T-helper 1 cell (primary cell): ENCODE measurements at places on chromosomes 5 and 9.

DNA sequence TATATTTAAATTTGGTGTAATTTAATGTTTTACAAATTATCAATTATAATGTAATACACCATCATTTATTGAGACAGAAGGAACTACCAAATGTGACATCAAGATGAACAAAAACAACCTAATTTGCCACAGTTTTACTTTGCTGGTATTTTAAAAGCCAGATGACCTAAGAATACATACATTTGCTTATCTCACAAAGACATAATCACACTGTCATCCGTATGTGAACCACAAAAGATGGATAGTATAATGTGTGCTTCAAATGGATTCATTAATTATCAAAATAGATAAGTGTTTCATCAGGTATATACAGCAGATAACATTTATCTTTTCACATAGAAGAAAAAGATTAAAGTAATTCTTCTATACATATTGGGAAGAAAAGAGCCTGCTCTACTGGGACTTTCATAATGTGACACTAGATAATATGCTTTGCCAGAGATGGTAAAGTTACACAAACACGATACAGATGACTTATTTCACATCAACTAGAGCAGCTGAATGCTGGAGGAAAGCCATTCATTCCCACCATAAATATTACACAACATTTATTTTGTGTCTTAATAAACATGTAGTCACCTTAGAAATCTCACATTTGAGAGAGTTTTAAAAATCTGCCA, 278.5 kb downstream of the ISL1 start:
- no peak for DNase-seq

GRCh38 chr5:90037646-90038045, 371.9 kb downstream of the CETN3 start:
- DNase-seq = no peak

- no peak for DNase-seq
Measured at GRCh38 chr5:167877114-167877722, 414.2 kb upstream of the WWC1 start.

- DNase-seq = no peak
Measured at GRCh38 chr5:107980923-107981692, 310.4 kb upstream of the EFNA5 start.

DNA sequence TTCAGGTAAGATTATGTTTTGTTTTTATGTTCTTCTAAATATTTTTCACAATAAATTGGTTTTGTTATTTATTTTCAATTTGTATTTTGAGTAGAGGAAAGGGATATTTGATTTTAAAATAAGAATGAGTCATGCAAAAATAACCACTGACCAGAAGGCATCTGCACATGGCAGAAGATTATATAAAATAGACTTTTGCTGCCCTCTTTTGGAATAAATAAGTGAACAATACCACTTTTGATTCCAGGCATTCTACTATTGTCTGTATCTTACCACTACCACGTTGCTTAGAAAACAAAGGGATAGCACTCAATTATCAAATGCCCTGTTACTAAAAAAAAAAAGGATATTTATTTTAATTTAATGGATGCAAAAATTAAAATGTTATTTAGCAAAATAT, 227.3 kb upstream of the ITGA1 start:
- no peak for DNase-seq

GRCh38 chr9:136512651-136513071, 29.8 kb upstream of the SEC16A start:
- DNase-seq = no peak

DNA sequence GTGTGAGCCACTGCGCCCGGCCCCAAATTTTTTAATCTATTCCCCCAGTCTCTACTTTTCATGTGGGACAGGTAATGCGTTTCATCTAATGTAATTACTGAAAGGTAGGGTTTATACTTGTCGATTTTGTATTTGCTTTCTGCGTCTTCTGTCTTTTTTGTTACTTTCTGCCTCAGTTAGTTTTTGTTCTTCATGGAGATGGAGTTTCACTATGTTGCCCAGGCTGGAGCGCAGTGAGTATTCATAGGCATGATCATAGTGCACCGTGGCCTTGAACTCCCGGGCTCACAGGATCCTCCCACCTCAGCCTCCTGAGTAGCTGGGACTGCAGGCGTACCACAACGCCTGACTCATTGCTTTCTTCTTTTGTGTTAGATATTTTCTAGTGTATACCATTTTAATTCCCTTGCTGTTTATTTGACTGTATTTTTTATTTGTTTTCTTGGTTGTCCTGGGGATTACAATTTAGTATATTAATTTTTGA, 23.4 kb downstream of the EHMT1 start:
- DNase-seq = no peak

DNA sequence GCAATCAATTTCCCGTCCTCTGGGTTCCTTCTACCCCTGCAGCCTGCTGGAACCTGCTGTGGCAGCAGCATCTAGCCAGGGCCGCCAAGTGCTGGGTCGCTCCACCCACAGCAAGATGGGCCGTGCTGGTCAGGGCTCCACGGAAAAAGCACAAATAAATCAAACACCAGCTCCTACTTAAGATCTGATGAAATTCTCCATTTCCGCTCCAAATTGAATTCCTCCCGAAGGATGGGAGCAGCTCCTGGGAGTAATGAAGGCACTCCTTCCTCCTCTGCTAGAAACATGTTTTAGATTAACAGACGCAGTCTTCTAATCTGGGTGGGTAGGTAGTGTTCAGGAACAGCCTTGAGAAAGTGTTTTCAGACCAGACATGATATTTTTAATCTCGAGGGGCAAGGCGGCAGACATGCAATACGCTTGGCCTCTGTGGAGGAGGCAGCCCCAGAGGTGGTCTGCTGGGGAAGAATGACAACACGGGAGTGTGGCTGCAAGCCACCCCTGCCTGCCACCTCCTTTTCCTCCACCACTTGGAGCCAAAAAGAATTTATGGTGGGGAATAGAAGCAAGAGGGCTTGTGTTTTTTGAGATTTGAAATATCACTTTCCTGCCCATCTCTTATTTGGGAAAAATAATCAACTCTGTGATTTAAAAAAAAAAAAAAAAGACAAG, 194.1 kb downstream of the AOPEP start:
- no peak for DNase-seq

GRCh38 chr9:122986010-122986409, 45.2 kb downstream of the RABGAP1 start:
- no peak for DNase-seq

GRCh38 chr9:116482740-116483139, 204.4 kb upstream of the TRIM32 start:
- no peak for DNase-seq

DNA sequence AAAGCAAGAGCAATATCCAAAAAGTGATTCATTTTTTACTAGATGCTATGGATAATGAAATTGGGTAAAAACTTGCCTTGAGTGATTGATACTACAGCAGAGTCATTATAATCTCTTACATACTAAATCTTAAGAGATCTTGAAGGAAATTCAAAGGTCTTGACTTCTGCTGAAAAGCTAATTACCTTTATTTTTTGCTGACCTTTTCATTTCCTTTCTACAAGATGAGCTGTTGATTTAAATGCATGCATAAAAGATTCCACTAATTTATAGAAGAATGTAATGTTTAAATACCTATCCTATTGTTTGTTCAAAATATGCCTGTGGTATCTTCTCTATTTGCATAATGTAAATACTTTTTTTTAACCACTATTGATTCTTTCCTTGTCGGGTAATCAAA, 27.2 kb downstream of the RORB start:
- no peak for DNase-seq

DNA sequence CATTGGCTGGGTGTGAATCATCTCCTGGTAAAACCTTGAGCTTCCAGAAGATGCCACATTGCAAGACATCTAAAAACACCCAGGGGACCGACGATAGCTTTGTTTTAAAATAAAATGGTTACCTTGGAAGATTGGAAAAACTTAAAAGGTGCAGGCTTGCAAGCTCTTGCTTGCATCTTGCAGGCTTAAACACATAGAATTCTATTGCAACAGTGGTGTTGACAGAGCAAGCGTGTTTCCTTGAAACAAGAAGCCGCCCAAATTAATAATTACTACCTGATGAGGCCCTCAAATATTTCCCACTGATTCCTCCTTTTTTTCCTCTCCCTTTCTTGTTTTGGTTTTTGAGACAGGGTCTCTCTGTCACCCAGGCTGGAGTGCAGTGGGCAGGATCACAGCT, 137.1 kb upstream of the BASP1 start:
- DNase-seq = no peak

DNA sequence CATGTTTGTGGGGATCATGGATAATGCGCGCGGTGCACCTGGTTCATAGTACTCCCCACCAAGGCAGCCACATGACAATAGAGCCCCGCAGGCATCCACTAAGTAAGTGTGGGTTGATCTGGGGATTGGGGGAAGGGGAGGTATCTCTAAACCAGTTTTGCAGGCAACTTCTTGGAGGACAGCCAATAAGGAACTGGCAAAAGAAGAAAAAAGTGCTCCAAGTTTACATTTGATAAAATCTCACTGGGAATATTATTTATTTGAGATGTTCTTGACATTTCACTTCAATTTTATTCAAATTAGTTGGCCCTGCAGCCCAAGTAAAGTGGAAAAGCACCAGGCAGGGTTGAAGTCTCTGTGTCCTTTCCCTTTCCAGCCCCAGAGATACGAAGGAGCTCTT, 8.5 kb downstream of the FBP1 start:
- DNase-seq = no peak

DNA sequence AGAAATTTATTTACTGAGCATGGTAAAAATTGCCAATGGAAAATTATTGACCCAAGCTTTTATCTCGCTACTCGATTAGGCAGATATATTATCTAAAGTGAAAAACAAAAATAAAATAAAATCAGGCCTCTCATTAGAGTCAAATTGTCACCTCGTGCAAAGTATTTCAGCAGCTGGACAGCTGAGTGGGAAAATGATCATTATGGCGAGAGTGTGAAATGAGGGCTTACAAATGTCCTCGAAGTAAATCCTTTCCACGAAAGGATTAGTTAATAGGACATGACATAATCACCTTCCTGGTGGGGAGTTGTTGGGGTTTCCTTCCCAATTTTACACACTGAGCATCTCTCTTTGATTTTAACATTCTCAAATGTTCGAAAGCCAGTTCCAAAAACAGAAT, 5.4 kb upstream of the DPYSL3 start:
- no peak for DNase-seq

DNA sequence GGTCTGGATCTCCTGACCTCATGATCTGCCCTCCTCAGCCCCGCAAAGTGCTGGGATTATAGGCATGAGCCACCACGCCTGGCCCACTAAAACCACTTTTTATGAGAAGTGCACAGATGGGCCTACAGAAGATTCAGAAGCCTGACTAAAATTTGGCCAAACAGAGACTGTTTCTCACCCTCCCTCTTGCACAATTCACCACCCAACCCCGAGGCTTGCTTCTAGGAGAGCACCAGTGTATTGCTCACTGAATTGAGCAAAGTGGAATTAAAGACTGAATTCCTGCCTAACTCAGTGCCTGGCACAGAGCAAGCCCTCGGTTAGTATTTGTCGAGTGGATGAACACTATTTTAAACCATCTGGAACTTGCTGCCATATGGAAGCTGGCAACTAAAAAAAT, 3.4 kb upstream of the DCTN4 start:
- DNase-seq = no peak

DNA sequence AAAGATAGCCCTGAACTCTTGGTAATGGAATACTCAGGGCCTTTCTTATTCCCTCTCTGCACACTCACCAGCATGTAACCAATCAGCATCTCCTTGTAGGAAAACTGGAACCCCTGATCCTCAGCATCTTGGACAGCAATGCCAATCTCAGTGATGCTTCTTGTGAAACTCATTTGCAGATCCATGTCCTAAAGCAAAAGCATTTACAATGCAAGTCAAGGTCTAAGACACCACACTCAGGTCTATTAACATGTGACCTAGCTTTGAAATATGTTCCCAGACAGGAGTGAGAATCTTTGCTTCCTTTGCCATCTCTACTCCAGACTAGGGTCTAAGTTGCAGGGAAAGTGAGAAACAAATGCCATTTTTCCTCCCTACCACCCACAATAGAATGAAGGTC, 38.2 kb downstream of the MROH2B start:
- DNase-seq = no peak

GRCh38 chr5:79454043-79454442, 59.9 kb downstream of the HOMER1 start:
- DNase-seq = no peak

DNA sequence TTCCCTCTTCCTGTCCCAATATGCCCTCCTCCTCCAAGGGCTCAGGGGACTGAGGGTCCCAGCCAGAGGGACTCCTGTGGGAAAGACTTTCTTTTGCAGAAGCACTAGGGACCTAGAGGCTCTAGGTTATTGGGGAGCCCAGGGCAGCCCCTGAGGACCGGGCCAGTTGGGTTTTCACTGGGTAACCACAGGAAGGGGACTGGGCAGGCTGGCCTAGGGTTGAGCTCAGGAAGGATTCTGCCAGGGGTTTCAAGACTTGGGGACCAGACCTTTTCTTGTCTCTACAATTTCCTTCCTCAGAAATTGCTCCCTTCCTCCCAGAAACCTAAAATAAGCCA, 24.4 kb upstream of the HMCN2 start:
- no peak for DNase-seq

GRCh38 chr5:32505756-32506155, 61.2 kb upstream of the ZFR start:
- DNase-seq = no peak

- no peak for DNase-seq
Measured at GRCh38 chr9:89635816-89636215, 31.0 kb downstream of the GADD45G start.

DNA sequence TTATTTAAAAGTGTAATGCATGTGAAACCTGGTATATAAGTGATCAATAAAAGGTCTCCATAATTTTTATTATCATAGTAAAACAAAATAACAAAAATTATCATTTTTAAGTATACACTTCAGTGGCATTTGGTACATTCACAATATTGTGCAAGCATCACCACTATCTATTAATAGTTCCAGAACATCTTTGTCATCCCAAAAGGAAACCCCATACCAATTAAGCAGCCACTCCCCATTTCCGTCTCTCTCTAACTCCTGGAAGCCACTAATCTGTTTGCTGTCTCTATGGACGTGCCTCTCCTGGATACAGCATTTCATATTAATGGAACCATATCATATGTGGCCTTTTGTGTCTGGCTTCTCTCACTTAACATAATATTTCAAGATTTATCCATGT, 7.6 kb downstream of the OLFML2A start:
- no peak for DNase-seq

DNA sequence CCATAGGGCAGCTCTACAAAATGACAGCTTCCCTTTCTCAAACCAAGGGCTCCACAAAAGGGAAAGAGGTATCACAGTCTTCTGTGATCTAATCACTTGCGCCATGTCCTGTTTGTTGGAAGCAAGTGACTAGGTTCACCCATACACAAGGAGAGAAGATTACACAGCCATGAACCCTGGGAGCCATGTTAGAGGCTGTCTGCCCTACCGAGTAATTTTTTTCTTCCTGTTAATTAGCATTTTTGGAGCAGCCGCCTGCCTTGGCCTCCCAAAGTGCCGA, 33.2 kb upstream of the GOLPH3 start:
- DNase-seq = no peak

- DNase-seq = no peak
Measured at GRCh38 chr5:50875002-50875344, 208.5 kb downstream of the PARP8 start.

- DNase-seq = no peak
Measured at GRCh38 chr9:8158574-8158973, 359.0 kb upstream of the DMAC1 start.
